ENCODE measurements at places on chromosomes 2 and 18. TPM values are rescaled to one million over a fixed set of nuclear protein-coding genes. Genes with fewer than 3 reads are reported as not detected.

The RAPH1 gene
- 48.2 TPM for total RNA-seq

The ACVR1C gene
- total RNA-seq = 0.05 TPM

The SERPINB4 gene
- not detected for total RNA-seq

The DHX57 gene
- 22.3 TPM for total RNA-seq

The CCDC85A gene
- 25.2 TPM for total RNA-seq
